ENCODE measurements at places on chromosomes 12 and 14. TPM values are rescaled to one million over a fixed set of nuclear protein-coding genes. Genes with fewer than 3 reads are reported as not detected.

Gene PGF
- 8.9 TPM for total RNA-seq

Gene IKZF4
- 15.7 TPM for total RNA-seq

DNA sequence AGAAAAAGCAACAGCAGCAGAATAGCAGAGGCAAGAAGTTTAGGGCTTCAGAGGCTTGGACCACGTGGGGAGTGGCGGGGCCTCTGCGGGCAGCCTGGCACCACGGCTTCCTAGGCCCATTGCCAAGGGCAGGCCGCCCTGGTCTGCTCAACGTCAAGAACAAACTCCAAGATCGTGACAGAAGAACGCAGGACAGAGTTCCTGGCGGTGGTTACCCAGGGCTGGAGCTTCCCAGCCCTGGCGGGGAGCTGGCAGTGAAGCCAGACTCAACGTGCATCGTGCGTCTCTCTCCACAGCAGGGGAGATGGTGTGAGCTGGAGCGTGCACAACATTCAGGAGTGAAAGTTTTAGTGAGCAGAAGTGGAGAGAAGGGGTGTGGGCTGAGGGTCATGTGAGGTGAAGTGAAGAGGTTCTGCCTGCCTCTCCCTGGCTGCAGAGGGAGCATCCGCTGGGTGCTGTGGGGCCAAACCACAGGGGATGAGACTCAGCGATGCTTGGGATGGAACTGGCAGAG is 13.9 kb upstream of the CACNA2D4 start:
- H3K4me1 ChIP-seq, result no peaks in the 10 kb centered on the region
- no peak overlapping the region for H3K27ac ChIP-seq
- H3K36me3 ChIP-seq, result no peaks in the 10 kb centered on the region
- no peak overlapping the region for H3K4me3 ChIP-seq
- DNase-seq, result no peak

- H3K36me3 ChIP-seq, result no peaks in the 10 kb centered on the region
- H3K27ac ChIP-seq, result no peak overlapping the region
- H3K4me1 ChIP-seq, result peaks cover 5% of the 10 kb centered on the region
- DNase-seq, result no peak
- no peaks in the 10 kb centered on the region for H3K27me3 ChIP-seq
These were observed 263.2 kb downstream of the SEC23A start for GRCh38 chr14:38839694-38840365.

- no peak overlapping the region for H3K27ac ChIP-seq
- H3K27me3 ChIP-seq, result no peaks in the 10 kb centered on the region
- H3K4me3 ChIP-seq, result no peak overlapping the region
- no peaks in the 10 kb centered on the region for H3K36me3 ChIP-seq
These were observed 93.2 kb downstream of the CHST11 start for GRCh38 chr12:104549815-104550480.

DNA sequence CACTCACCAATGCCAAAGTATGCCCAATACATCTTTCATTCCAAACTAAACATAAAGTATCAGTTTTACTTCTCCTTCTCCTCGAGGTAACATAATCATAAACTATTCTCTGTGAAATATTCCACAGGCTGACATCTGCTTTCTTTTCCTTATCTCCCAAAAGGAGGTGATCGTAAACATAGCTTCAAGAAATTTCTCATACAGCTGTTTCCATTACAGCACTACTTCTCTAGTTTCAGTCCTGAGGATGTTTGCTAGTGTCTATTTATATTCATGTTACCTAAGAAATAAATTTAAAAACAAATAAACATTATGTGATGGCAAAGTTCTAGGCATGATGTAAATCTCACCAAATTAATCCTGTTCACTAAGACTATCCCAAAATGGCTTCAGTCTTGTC is 90.1 kb upstream of the CPSF6 start:
- H3K4me1 ChIP-seq, result peaks cover 14% of the 10 kb centered on the region
- no peak for DNase-seq
- H3K27ac ChIP-seq, result no peak overlapping the region
- H3K4me3 ChIP-seq, result no peak overlapping the region
- no peaks in the 10 kb centered on the region for H3K36me3 ChIP-seq

DNA sequence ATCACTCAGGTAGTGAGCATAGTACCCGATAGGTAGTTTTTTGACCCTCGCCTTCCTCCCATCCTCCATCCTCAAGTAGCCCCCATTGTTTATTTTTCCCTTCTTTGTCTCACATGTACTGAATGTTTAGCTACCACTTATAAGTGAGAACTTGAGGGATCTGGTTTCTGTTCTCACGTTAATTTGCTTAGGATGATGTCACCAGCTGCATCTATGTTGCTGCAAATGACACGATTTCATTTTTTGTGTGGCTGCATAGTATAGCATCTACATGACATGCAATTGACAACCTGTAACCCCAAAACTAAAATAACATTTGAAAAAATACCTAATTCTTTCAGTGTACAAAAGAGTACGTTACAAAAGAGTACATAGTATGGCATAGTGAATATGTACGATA is 254.0 kb upstream of the NOVA1 start:
- H3K27me3 ChIP-seq, result no peaks in the 10 kb centered on the region
- no peak overlapping the region for H3K4me3 ChIP-seq
- H3K27ac ChIP-seq, result no peak overlapping the region
- DNase-seq, result no peak
- H3K36me3 ChIP-seq, result no peaks in the 10 kb centered on the region
- no peaks in the 10 kb centered on the region for H3K4me1 ChIP-seq

DNA sequence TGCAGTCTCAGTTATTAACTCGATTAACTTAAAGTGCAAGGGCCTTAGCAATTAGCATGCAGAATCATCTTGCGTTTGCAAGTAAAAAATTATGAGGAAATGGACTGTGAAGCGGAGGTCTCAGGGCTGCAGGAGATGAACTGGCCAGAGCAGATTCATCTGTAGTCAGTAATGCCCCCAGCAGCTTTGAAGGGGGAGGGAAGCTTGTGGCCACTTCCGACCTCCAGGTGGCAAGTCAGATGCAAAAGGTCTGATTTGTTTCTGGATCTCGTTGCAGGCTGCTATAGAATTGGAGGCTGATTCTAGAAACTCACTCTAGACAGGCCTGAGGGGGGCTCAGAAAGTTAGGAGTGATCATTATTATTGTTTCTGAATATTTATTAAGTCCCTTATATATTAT is 107.4 kb upstream of the RGS6 start:
- H3K4me3 ChIP-seq, result no peak overlapping the region
- H3K27me3 ChIP-seq, result no peaks in the 10 kb centered on the region
- DNase-seq, result no peak

Data from Caco-2 (cell line).